Mucosa of descending colon (tissue), 3 donors: ENCODE measurements at places on chromosomes 7 and 10. TPM values are rescaled to one million over a fixed set of nuclear protein-coding genes. Genes with fewer than 3 reads are reported as not detected.

KIF11 gene
- 14.6 TPM for total RNA-seq

GRCh38 chr7:64887756-64888508 is 15.1 kb upstream of the ZNF273 start:
- no peak for DNase-seq

GRK5 gene
- 8.3 TPM for total RNA-seq

DNA sequence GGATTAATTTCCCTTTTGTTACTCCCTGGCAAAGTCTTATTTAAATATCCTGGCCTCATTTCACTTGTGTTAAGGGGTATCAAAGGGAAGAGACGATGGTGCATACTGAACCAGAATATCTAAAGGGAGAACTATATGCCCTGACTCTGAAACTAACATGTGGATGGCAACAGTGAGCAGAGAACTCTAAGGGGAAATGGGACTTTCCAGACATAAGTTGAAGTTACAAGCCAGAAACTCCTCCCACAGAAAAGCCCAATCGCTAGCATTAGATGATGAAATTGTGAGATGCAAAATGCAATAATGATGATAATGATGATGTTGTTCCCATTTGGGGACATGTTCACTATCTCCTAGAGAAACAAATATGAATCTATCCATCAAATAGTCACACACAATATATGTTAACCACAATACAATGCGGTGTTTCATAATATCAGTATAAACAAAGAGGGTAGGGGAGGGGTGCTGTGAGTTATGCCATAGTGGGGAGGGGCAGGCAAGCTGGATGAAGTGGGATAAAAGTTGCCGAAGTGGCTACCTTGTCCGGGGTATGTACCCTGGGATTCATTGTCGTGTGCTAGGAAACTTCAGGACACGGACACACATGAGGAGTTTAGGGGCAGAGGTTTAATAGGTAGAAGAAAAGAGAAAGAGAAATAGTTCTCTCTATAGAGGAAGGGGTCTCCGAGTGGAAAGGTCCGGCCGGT is 37.1 kb downstream of the TMEM229A start:
- DNase-seq, result no peak

DNA sequence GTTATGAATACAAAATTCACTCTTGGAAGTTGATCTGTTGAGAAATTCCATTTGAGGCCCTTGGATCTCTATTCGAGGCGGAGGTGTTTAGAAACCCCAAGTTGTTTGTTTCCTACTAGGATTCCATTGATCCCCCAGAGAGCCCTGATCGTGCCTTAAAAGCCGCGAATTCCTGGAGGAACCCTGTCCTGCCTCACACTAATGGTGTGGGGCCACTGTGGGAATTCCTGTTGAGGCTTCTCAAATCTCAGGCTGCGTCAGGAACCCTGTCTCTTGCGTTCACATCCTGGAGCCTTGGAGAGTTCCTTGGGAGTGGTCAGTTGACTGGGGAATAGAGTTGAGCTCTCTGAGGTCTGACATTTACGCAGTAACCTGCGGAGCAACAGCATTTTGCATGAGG is 1.2 kb downstream of the CFAP69 start:
- DNase-seq, result no peak

IQUB gene
- not detected for total RNA-seq

C7orf33 gene
- not detected for total RNA-seq

VAX1 gene
- total RNA-seq, result not detected

SORBS1 gene
- 99.3 TPM for total RNA-seq

DNA sequence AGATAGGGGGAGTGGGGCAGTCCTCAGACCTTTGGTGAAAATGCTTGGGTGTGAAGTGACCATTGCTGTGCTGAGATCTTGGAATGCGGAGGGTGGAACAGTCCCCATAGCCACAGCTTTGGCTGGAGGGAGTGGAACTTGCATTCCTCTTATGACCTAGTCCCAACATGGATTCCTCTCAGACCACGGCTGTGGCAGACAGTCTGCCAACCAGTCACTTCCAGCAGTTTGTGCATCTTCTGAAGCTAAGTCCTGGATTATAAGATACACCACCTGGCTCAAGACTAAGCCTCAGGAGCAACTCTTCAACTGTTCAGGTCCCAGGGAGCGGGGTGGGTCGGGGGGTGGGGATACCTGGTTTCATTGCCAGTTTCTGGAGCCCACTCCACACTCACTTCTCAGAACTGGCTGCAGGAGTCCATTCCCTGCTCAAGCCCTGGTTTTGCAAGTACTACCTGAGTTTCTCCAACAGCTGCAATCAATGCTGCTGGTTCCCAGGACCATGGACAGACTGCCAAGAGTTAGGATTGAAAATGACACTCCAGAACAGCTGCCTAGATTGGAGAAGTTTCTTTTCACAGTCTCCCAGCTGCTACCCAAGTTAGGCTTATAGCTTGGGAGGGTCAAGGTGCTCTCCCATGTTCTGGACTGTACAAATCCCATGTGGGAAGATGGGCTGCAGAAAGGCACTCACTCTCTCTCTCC is 29.1 kb upstream of the DGKB start:
- no peak for DNase-seq

DNA sequence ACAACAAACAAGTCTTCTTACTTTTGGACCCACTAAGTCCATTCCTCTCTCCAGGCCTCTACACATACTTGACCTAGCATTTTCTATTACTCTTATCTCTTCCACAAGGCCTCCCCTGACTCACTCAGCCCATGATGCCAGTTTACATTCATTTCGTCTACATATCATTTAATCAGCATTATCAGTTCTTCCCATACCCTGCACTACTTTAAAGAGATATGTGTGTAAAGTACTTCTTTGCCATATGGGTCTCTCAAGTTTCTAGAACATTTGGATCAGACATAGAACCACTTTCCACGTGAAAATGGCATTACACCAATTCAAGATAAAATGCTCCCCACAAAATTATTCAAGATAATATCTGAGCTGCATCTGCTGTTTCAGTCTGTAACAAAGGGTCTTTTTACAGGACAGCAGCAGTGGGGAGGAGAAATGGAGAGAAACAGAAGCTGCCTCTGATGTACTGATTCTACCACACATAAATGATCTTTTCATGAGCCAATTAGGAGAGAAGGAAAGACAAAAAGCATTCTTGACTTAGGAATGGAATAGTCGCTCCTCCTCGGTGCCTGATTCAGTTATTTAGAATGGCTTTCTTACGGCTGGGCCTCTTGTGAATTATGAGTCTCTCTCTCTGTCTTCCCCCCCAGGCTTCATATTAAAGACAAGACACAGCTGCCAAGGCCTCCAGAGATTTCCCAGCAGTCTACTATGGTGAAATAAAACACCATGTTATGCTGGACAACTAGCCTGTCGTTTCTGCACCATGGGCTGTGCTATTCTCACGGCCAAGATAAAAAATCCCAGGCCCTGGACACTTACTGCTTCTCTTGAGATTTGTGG is 46.9 kb upstream of the SEPTIN7 start:
- DNase-seq, result no peak

- DNase-seq, result no peak
Measured at GRCh38 chr7:81094952-81095351, 176.1 kb upstream of the SEMA3C start.

BICC1 gene
- 3.5 TPM for total RNA-seq

DNA sequence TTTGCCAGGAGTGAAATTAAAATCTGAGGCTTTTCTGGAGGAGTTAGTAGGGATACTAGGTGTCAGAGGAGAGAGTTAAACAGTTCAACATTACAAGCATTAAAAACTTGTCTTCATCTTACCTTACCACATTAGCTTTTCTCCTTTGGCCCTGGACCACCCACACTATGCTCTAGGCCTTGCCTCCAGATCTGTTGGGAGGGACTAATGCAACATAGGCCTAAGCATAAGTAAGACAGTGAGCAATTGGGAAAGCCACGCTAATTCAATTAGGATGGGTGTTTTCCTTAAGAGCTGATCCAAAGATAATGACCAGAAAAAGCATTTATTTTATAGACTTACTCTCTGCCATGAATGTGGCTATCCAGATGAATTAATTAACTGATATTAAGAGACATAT is 158.9 kb downstream of the ELMO1 start:
- DNase-seq, result no peak

CDC14C gene
- total RNA-seq, result not detected

GRCh38 chr7:4028221-4028620 is 653.9 kb upstream of the FOXK1 start:
- no peak for DNase-seq

- DNase-seq, result no peak
Measured at GRCh38 chr7:74181821-74182220, 7.7 kb downstream of the EIF4H start.

CYP26A1 gene
- total RNA-seq, result not detected

EZH2 gene
- 10.5 TPM for total RNA-seq

DNA sequence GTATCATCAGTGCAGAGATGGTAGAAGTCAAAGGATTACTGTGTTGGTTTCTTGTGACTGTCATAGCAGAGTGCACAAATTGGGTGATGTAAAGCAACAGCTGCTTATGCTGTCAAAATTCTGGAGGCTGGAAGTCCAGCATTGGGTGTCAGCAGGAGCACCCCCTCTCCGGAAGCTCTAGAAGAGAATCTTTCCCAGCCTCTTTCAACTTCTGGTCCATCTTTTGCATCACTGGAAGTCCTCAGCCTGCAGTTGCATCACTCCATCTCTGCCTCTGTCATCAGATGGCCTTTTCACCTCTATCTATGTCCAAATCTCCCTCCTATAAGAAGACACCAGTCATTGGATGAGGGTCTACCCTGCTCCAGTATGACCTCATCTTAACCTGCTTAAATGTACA is 35.8 kb upstream of the GALNTL5 start:
- no peak for DNase-seq

ACHE gene
- total RNA-seq, result 41.4 TPM

- DNase-seq, result no peak
Measured at GRCh38 chr10:11742779-11743298, 657 bp downstream of the ECHDC3 start.

DNA sequence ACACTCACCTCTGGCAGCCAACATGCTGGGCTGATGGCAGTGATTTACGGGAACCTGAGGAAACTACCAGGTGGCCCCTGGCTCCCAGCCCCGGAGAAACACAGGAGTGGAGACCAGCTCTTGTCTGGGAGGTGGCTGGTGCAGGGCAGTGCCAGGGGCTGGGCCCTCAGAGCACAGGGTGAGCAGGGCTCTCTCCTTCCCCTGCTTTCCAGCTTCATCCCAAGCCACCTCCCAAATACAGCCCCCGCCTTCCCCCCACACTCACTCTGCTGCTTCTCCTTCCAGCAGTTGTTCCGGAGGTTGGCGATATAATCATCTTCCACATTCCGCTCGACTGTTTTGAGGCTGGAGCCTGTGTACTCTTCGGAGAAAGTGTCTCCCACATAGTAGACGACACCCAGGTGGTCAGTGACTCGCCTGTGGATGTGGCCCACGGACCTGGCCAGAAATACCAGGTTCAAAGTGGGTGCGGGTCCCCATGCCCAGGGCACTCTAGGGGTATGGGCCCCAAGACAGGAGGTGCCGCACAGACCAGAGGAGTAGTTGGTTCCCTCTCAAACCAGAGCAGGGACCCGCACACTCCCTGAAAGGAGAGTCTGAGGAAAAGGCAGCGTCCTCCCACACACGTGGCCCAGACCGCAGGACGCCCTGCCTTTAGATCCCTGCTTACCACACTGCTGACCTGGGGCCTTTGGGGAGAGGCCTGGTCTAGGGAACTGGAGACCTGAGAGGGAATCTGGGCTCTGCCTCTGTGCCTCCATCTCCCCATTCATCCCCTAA is 18.3 kb downstream of the DNAJB12 start:
- DNase-seq, result no peak

PDZD8 gene
- 67.8 TPM for total RNA-seq

PLAC9 gene
- 3.2 TPM for total RNA-seq

DNA sequence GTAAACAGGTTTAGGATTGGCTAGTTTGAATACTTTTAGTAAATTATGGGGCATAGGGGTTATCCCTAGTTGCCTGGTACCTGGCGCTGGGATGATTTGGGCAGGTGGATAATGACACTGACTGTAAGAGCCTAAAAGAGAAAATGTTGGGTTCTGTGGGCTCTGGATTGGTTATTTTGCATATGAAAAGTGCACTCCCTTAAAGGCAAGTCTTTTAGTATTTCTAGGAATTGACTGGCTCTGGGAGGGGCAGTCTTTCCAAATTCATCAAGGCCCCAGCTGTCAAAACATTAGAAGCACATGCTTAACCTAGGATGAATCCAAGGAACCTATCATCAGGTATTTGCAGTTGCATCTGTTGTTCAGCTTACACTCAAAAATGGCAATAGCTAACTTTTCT is 454.6 kb upstream of the SORCS1 start:
- DNase-seq, result no peak
